ENCODE measurements at places on chromosomes 5 and 9.

DNA sequence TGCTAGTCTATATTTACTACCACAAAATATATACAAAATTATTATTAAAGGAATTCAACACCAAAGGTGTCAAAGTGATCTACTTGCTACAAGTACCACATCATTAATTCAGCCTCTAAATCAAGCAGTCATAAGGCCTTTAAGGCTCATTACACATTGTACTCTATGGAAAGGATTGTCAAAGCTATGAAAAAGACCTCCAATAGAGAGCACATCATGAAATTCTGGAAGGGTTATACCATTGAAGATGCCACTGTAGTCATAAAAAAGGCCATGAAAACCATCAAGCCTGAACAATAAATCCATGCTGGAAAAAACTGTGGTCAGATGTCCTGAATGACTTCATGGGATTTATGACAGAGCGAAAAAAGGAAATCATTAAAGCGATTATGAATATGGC is 708.0 kb upstream of the FAM174A start:
- no peak for DNase-seq

DNA sequence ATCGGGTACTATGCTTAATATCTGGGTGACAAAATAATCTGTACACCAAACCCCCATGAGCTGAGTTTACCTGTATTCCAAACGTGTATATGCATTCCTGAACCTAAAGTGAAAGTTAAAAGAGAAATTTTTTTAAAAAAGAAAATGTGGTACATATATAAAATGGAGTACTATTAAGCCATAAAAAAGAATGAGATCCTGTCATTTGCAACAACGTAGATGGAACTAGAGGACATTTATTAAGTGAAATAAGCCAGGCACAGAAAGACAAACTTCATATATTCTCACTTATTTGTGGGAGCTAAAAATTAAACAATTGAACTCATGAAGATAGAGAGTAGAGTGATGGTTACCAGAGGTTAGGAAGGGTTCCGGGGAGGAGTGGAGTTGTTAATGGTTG is 44.8 kb downstream of the NDUFAF2 start:
- no peak for DNase-seq

DNA sequence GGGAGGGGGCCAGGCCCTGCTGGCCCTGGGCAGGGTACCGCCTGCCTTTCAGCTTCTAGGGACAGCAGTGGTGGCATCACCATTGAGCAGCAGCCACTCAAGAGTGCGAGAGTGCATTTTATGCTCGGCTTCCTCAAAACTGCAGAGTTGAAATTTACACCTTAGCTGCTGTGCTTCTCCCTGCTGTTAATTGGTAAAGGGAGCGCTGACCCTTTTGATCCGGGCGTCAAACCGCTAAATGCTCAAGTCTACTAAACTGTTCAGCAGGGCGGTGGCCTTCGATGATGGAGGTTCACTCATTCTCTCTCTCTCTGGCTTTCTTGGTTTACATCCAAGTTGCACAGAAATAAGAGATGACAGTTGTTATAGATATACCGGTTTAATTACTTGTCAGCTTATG is 368.6 kb upstream of the IRX2 start:
- DNase-seq, result no peak

DNA sequence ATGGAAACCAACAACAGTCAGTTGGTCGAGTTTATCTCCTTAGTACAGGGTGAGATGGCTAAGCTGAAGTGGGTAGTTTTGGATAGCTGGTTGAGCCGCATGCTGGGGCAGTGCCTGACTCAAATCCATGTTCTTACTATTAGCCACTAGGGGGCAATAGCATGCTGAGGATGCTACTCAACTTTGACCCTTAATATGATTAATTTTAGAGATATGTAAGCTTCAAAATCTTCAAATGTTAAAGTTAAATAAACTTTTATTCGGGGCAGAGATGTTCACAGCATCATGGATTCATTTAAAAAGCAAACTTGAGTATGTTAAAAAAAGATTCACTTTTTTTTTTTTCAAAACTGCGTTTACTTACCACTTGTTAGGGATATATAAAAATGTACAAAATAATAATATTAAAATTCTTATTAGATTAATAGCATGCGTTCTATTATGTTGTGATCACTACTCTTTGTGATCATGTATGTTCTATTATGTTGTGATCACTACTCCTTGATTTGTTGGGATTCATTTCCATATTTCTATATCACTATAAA is 57.0 kb downstream of the C9orf153 start:
- DNase-seq, result peak; percentile 59

- DNase-seq, result no peak
These were observed 43.7 kb downstream of the ZNF366 start for GRCh38 chr5:72463449-72464052.

Data from Kasumi-1 (cell line).